ENCODE measurements at places on chromosomes 6 and 20. TPM values are rescaled to one million over a fixed set of nuclear protein-coding genes. Genes with fewer than 3 reads are reported as not detected.
A peak's percentile ranks its signal among the peaks of the same experiment; 100 is the strongest.

The RIPOR3 gene
- total RNA-seq = 1.6 TPM

The CCN2 gene
- total RNA-seq = 15.9 TPM

The FOXQ1 gene
- 1.3 TPM for total RNA-seq

The DZANK1 gene
- total RNA-seq = 1.5 TPM

The FAM217A gene
- total RNA-seq = not detected

The LPA gene
- total RNA-seq = not detected

The NCOA6 gene
- total RNA-seq = 11.3 TPM

The HLA-DPA1 gene
- total RNA-seq = 0.18 TPM

The COL11A2 gene
- 0.74 TPM for total RNA-seq

The CLDN20 gene
- total RNA-seq = not detected

The MATN4 gene
- total RNA-seq = not detected

DNA sequence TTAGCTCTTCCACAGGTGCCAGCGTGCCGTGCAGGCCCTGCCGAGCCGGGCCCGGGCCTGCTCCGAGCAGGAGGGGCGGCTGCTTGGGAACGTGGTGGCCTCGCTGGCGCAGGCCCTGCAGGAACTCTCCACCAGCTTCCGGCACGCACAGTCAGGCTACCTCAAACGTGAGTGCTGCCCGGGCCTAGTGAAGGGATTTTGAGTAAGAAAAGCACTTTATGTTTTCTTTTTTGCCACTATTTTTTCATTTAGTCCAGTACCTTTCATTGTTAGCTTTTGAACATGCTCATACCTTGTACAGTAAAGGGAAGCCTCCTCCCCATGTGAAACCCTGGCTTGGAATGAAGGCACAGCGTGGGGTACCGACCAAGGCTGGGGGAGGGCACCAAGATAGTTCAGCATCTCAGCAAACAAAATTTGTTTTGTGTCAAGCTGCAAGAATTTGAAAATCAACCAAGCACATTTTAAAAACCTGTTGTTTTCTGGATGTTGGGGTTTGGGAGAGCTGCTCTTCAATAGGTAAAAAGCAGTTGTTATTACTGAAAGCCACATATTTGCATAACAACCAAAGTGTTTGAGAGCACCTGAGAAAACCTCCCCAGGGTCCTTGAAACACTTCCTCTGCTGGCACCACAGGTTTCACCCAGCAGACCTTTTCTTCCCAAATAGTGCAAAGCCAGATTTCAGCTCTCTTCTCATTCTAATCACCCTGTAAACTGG lies 18.4 kb downstream of the STX16 start:
- DNase-seq = no peak

DNA sequence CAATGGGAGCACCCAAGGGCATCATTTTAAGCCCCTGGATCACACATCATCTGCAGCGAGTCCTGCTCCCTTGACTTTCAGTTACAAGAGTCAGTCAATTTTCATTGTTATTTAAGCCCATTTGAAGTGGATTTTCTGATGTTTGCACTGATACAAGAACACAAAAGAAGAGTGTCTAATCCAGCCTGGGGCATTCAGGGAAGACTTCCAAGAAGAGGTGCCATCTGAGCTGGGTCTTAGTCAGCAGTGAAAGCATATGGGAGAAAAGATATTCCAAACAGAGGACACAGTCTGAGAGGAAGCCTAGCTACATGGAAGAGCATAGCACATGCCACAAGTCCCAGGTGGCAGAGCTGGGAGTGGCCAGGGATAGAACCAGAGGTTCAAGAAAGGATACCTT lies 10.4 kb upstream of the FOXP4 start:
- DNase-seq = no peak

DNA sequence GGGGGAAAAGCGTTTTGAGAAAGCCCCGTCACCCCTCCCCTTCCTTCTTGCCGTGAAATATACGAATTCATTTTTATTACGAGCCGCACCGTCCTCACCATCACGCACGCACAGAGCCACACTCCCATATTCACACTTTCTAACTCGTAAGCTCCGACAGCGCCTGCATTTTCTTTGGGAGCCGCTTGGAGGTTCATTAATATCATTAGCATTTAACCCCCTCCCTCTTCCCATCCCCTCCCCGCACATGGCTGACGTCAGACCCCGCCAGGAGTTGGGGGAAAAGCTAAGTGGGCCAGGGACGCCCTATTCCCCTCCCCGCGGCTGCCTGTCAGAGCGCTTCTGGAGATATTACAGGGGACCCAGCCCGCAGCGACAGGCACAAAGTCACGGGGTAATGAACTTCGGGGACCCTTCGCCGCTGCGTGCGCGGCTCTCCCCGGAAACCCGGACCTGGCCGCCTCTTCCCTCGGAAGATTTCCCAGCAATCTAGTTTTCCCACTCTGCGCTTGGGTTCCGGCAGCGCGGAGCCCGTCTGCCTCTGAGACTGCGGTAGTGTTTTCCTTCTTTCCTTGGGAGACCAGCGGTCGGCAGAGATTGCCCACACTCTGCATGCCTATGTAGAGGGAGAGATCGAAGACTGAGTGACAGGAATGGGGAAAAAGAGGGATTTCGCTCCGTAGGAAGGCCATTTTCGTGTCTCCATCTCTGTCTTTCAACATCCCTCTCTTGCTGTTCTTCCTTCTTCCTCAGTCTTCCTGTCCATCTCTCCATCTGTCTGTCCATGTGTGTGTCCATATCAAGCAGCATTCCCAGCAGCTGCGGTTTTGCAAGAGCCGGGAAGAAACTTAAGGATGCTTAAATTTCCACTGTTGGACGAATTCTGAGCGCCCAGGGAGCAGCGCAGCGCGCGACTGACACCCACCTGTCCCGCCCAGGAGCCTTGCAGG lies at the start of gene NR2E1:
Gene NR2E1 (plus strand): TSS at position 309 of the 950 bp plus-strand sequence. CDS start 744 bp downstream, outside the sequence.
- DNase-seq = peak; percentile 18

DNA sequence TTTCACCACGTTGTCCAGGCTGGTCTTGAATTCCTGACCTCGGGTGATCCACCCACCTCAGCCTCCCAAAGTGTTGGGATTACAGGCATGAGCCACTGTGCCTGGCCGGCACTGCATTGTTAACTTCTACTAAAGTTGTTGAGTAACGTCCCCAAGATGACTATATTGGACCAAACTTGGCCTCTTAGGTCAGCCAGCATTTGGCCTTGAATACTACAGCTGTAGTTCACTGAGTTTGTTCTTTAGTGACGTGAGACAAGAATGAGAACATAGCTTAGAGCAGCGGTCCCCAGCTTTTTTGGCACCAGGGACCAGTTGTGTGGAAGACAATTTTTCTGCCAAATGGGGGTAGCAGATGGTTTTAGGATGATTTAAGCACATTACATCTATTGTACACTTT lies 237.1 kb downstream of the TBC1D7 start:
- DNase-seq = no peak

DNA sequence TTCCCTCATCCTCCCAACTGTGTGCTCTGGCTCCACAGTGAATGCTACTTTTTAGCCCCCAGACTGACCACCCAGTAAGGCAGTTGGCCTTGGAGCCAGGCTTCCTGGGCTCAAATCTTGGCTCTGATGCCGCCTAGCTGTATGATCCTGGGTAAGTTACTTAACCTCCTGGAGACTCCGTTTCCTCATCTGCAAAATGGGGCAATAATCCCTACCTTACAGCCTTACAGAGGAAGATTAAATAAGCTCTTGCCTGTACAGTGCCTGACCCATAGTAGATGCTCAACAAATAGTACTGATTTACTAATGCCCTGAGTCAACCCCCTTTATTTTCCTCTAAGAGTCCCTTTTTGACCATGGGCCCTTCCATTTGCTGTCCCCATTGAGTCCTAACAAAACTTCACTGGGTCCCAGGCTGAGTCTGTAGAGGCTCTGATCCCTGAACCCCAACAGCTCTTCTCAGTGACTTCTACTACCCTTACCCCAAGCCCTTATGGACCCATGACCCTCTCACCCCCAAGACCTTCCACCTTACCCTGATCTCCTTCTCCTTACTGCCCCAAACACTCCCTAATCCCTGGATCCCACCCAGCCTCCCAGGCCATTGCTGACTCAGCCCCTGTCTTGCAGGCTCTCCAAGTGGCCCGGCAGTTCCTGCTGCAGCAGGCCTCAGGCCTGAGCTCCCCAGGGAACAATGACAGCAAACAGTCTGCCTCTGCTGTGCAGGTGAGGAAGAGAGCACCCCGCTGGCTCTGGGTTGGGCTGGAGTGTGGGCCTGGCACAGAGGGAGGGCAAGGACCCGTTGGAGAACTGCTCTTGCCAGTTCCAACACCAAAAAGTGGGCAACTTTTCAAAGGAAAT lies 31.4 kb downstream of the FOXP4 start:
- DNase-seq = peak; percentile 35

DNA sequence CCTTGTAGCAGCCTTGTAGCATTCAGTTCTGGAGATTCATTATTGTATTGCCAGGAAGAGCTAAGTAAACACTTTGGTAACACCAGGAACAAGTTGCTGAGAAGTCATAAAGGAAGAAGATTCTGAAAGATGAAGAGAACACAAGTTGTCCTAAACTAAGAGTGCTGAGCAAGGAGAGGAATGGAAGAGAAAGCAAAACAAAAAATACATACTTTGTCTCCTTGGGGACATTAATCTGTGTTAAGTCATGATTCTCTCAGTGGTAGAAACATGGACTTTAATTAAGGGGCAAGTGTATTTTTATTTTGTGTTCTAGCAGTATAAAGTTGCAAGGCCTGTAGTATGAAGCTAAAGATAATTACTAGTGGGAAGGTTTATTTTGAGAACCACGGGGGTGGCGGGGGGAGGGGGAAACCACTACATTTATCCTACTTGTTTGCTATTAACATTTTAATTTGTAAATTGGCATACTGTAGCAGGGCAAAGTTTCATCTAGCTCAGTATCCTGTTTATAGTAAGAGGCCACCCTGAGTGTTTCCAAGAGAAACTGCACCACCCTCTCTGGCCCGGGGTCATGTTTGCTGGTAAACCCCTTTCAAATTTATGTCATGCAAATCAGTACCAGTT lies 463.0 kb downstream of the CDKAL1 start:
- DNase-seq = no peak

DNA sequence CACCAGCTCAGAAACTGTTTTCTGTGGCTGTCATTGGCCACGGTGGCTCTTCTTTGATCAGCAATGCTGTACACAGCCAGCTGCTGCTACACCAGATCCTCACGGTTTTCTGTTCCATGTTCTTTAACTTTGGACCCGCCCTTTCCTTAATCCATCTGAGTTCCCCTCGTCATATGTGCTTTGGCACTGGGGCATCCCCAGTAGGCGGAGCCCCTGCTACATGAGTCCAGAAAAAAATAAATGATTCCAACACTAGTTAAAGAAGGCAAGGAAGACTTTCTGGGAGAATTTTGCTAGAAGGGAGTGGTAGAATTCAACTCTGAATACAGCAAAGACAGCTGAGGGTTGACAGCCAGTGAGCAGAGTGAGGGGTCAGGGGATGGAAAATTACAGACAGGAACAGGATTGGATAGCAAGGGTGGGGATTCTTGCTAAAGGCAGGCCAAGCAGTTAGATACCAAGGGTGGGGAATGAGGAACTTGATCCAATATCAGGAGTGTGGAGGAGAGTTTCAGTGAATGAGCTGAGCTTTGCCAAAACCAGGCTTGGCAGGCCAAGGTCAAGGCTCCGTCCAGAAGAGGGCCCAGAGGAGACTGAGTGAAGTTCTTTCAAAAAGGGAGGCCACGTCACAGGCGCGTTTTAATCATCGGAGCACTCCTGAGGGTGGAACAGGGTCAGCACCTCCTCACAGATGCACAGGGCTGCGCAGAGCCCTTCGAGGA lies 391.8 kb downstream of the CDH4 start:
- DNase-seq = peak; percentile 18

DNA sequence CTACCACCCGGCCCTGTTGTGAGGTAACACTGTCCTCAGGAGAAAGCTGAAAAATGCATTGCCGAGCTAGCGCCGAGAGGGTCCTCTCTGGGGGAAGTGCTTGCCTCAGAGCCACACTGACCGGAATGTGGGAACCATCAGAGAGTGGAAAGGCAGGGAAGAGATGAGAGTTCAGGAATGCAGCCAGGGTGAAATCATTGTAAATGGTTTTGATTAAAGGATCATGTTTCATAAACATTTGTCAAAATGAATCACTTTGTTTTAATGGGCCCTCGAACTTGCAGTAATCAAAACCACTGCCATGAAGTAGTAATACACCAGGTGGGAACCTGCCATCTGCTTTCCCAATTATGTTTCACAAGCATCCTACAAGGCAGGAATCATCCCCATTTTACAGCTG lies 16.9 kb upstream of the IL17F start:
- DNase-seq = peak; percentile 56

GRCh38 chr6:18265787-18266522 lies 1.6 kb upstream of the DEK start:
- DNase-seq = no peak

- no peak for DNase-seq
These were observed 50.6 kb downstream of the RNF24 start for GRCh38 chr20:3964719-3965118.

DNA sequence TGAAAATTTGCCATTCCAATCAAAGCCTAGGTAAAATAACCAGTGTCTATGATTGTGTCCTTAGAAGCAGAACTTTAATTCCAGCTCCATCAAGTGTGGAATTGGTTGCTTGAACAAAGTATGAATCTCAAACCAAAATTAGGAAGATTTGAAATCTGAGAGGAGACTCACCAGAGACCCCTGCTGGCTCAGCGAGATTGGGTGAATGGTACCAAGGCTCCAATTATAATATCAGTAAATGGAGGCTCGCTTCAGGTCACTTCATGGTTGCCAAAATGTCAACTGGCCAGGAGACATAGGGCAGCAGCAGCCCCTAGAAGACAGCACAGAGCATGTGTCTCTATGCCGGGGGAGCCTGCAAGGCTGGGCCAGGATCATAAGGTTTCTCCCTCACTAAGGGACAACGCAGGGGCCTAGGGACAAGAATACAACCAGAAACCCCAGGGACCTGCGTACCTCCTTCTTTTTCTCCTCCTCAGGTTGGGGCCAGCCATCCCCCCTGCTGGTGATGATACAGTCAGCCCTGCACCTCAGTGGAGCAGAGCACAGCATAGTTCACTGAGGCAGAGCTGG lies 14.0 kb downstream of the RBL1 start:
- DNase-seq = no peak

DNA sequence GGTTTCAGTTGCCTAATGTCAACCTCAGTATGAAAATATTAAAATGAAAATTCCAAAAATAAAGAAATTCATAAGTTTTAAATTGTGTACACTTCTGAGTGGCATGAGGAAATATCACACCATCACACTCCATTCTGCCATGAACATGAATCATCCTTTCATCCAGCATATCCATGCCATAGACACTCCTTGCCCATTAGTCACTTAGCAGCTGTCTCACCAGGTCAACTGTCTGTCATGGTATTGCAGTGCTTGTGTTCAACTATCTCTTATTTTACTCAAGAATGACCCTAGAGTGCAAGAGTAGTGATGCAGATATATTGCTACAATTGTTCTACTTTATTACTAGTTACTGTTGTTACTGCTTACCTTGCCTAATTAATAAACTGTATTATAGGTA lies 712.4 kb downstream of the EPHA7 start:
- DNase-seq = no peak

GRCh38 chr6:132937466-132937906 lies 123.1 kb downstream of the RPS12 start:
- peak; percentile 31 for DNase-seq

GRCh38 chr6:169799474-169799926 lies 48.1 kb downstream of the ERMARD start:
- no peak for DNase-seq

Data from fibroblast of the aortic adventitia (primary cell).